Effector memory CD8-positive, alpha-beta T cell (primary cell): ENCODE measurements at places on chromosomes 2 and 18.

DNA sequence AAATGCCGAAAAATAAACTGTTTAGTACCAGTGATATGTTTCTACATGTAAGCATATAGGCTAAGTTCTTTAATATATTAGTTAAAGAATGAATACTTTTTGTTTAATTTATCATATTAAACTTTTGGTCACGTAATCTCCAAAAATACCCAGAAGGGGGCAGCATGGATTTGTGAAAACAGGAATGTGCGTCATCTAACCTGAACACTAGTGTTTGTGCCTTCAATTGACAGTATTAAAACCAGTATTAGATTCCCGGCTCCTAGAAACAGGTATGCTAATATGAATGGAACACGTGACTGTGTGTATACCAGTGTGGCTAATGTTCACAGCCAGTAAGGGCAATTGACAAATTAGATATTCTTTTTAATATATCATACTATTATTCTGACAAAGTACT lies 51.8 kb downstream of the WDR7 start:
- peak; percentile 15 for DNase-seq

GRCh38 chr2:170821531-170822289 lies 5.0 kb downstream of the GAD1 start:
- DNase-seq: no peak

- no peak for DNase-seq
Measured at GRCh38 chr2:221337957-221338685, 234.0 kb downstream of the EPHA4 start.

- DNase-seq: no peak
Measured at GRCh38 chr2:3035385-3036050, 342.1 kb downstream of the EIPR1 start.

DNA sequence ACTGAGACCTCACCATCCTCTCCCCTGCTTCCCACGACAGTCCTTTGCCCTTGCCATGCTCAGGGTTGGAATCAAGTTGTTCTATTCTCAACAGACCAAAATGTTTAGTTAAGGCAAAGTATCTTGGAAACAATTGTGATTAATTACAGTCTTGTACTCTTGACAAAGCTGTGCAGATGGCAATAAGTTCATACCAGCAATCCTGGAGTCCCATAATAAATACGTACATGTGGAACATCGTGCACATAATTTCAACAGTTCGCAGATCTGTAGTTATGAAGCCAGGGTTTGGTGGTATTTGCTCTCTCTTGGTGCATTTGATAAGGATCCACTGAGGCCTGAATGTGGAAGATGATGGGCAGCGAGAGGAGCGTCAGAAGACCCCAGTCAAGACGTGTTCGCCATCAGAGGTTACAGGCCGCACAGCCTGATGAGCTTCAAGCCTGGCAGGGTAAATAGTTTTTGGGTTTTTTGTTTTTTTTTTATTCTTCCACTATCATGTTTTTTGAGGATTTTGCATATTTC lies 52.9 kb upstream of the EML6 start:
- DNase-seq: no peak

- no peak for DNase-seq
Measured at GRCh38 chr2:48315896-48316194, 214.1 kb upstream of the STON1 start.

DNA sequence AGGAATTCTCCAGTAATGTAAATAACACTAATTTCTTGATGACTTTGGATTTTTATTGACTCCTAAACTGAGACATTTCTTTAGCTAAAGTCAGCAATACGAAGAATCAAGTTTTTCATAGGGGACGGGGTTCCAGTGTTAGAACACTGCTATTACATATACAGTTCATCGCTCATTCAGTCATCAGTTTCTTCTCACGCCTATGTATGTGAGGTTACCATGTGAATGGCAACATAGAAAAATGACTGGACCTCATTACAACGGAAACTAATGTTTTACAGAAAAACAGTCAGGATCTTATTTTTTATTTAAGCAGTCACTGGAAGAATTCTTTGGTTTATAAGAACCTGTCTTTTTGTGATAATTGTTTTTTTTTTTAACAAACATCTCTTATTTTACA lies 56.4 kb downstream of the THADA start:
- no peak for DNase-seq

- DNase-seq: no peak
Measured at GRCh38 chr18:907115-907884, 2.6 kb downstream of the ADCYAP1 start.

DNA sequence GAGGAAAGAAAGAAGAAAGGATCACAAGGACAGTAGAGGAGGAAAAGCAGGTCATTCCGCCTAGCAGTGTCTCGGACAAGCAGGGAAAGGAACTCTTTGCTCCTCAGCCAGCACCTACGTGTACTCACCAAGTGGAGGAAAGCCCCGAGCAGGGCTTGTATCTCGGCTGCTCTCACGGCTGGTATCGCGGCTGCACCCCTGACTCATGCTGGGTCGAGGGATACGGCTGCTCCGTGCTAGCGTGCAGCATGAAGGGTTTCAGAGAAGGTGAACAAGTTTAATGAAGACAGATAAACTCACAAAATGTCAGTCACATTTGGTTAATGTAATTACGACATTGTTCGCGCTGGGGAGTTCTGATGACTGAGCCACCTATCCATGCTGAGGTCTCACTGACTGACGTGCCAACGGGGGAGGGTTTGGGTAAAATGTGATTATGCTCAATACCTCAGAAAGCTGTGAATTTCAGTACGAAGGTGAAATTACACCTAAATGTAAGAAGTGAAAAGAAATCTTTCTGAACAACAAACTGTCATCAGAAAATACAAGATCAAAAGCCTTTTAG lies 112.1 kb upstream of the RNU4ATAC start:
- DNase-seq: no peak

DNA sequence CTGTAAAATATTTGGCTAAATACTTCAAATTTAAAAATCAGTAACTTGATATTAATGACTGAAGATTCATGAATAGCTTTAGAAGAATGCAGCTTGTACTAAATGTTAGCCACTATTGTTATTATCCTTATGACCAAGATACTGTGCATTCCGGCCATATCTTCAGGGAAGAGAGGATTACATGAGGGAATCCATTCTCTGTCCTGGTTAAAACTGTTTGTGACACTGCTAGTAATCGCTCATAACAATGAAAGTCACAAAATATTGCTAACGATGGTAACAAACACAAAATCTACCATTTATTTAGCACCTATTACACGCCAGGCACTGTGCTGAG lies 217.7 kb downstream of the PRKCE start:
- no peak for DNase-seq

- no peak for DNase-seq
Measured at GRCh38 chr2:232697807-232698110, 628 bp downstream of the GIGYF2 start.
